ENCODE measurements at places on chromosomes 7 and 10.

DNA sequence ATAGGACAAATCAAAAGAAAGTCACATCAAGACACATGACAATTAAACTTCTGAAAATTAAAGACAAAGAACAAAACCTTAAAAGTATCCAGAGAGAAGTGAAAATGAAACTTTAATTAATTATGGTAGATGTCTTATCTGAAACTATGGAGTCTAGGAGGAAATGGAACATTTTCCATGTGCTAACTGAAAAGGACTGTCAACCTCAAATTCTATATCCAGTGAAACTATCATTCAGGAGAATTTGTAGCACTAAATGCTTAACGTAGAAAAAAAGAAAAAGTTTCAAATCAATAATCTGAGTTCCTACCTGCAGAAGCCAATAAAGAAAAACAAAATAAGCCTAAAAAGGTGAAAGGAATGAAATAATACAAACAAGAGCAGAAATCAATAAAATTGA, 33.1 kb upstream of the C10orf71 start:
- DNase-seq, result no peak

DNA sequence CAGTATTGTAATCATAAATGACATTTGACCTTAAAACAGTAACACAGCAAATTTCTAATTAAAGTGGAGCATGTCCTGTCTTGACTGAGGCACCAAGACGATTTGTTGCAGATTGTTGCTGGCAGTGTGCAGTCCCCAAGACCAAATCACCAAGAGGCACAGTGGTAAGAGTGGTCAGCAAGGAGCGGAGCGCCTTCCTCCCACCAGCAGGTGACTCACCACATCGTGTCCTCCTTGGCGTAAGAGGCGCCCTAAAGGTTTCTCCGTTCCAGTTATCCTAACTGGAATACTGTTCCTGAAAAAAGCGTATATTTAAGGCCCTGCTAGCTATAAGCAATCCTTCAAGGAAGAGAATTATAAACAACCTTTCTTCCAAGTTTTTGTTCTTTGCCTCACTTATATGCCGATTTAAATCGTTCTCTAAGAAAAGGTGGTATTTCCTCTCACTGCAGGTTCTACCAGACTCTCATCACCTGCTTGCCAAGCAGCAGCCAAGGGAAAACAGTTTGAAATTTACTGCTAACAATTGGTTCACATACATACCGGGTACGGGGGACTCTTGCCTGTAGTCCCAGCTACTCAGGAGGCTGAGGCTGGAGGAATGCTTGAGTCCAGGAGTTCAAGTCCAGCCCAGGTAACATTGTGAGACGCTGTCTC, 10.7 kb upstream of the REPIN1 start:
- DNase-seq, result no peak

- no peak for DNase-seq
Observed at GRCh38 chr7:46155367-46155766, 234.3 kb upstream of the IGFBP3 start.

DNA sequence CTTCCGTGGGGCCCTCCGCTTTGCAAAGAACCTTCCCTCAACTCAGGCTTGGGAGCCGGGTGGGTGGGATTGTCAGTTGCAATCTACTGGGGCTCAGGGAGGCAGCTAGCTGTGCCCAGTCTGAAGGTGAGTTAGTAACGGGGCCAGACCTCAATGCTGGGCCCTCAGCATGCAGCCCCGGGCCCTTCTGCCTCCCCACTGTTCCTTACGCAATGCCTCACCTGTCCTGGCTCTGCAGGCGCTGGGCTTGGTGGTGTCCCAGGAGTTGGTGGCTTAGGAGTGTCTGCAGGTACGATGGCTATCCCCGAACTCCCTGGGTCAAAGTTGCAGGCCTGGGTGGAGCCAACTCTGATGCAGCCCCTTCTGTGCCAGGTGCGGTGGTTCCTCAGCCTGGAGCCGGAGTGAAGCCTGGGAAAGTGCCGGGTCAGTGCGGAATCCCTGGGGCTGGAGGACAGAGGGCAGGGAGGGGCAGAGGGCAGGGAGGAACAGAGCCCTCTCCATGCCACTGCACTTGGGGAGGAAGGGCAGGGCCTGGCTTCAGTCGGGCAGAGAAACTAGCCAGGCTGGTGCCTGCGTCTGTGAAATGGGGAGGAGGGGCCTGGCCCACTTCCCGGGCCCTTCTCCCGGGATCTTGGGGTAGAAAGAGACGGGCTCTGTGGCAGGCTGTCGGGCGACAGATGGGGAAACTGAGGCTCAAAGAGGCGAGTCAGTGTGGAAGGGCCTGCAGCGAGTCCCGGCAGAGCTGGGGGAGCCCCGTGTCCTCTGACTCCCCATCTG, 15.0 kb downstream of the ELN start:
- DNase-seq, result no peak

DNA sequence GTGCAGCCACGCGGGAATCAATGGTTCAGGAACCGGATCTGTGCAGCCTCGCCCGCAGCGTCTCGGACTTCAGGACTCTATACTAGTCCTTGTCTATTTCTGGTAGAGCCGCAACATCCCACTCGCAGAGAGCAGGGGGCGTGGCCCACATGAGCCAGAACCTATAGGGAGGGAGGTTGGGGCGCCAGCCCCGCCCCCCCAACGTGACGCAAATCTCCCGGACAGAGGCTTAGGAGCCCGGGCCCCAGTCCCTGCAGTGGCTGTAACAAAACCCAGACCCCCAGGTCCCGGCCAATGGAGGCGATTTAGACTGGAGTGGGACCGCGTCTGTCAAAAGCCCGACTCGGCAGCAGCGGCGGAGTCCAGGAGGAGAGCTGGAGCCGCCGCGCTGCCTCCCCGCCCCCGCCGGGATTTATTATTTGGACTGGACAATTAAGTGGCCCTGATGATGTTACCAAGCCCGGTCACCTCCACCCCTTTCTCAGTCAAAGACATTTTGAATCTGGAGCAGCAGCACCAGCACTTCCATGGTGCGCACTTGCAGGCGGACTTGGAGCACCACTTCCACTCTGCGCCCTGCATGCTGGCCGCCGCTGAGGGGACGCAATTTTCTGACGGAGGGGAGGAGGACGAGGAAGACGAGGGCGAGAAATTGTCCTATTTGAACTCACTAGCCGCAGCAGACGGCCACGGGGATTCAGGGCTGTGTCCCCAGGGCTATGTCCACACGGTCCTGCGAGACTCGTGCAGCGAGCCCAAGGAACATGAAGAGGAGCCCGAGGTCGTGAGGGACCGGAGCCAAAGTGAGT, at the start of gene NKX2-3:
TSS of gene NKX2-3 (plus strand) at position 256 of the 809 bp plus-strand sequence. CDS start at position 446, 190 bp downstream.
- DNase-seq, result no peak

- DNase-seq, result no peak
Observed at GRCh38 chr10:72821606-72822005, 71.9 kb upstream of the OIT3 start.

DNA sequence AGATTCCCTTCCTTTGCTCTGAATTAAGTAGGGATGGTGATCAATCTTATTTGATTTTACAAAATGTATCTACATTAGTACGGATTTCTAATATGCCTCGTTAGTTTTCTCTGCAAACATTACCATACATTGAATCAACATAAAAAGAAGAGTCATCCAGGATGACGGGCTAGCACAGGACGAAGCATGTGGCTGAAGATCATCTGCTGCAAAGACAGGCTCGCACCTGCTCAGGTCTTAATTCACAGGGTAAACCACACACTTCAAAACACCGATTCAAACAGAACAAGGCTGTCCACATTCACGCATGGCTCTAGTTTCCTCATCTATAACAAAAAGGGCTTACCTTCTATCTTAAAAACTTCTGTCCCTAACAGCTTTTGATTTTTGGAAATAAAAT, 323.0 kb downstream of the PARD3 start:
- no peak for DNase-seq

DNA sequence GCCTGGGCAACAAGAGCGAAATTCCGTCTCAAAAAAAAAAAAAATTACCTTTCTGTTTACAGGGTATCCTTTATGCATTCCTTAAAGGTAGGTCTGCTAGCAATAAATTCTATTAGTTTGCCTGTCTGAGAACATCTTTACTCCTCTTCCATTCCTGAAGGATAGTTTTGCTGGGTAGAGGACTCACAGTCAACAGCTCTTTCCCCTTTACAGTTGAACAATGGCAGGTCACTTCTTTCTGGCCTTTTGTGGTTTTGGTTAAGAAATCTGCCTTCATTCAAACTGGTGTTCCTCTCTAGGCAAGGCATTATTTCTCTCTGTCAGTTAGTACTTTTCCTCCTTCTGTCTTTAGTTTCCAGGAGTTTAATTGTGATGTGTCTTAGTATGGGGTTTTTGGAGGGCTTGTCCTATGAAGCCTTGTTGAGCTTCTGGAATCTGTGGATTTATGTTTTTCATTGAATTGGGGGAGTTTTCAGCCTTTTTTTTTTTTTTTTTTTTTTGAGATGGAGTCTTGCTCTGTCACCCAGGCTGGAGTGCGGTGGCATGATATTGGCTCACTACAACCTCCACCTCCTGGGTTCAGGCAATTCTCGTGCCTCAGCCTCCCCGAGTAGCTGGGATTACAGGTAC, 4.8 kb upstream of the DNAAF5 start:
- DNase-seq, result no peak

GRCh38 chr10:87761892-87762291, 56.1 kb downstream of the ATAD1 start:
- peak; percentile 44 for DNase-seq

DNA sequence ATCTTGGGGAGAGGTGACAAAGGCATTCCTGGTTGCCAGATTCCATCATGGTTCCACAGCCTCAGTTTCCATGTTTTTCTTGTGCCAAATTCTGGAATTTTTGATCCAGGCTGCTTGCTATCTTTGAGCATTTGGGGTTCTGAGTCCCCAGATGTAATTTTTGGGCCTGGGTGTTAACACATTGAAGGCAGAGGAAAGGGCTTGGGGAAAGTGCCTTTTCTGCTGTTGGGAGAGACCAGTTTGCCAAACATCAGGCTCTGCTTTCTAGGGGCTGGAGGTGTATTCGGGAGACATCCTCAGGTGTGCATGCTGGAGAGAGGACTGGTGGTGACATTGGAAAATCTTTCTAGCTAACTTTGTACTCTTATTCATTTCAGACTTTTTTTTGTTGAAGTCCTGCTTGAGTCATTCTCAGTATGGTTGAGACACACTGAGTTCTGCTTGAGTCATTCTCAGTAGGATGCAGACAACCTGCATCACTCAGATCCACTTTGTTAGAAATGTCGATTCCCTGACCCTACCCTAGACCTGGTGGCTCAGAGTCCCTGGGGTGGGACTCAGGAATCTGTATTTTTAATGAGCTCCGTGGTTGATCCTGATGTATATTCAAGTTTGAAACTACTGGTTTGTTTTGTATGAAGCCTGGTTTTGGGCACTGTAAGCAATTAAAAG, 101.0 kb downstream of the LRMDA start:
- DNase-seq, result no peak

DNA sequence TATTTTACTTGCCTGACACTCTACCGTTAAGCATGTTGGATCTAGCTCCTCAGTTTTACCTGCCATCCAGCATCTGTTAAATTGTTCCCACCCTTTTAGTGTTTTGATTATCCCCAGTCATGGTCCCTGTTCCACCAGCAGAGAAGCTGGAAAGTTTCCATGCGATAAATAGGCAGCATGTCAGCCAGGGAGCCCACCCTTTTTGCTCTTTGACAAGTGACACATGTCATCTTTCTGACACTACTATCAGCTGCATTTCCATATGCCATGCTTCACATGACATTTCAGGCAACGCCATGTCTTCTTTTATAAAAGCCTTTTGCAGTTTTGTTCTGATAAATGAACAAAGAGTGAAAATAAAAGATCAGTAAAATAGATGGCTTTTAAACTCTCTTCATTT, 310.8 kb downstream of the MAGI2 start:
- DNase-seq, result no peak

DNA sequence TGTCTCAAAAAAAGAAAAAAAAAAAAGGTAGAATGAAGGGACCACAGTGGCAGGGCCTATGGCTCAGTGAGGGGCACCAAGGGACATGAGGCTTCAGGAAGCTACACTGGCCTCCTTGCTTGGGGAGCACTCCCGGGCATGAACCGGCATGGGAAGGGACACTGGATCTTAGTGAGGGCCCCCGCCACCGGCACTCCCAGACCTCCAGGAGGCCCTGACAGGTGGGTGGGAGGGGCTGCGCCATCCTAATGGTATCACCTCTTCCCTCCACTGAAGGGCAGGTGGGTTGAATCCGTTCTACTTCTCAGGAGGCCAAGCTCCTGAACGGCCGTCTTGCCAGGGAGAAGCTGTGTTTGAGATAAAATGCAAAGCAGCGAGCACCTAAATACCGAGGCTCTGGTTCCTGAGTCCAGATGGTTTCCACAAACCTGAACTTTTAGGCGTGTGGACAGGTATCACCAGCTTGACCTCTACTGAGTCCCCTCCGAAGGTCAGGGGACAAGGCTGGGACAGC, 69.8 kb downstream of the C10orf143 start:
- no peak for DNase-seq

DNA sequence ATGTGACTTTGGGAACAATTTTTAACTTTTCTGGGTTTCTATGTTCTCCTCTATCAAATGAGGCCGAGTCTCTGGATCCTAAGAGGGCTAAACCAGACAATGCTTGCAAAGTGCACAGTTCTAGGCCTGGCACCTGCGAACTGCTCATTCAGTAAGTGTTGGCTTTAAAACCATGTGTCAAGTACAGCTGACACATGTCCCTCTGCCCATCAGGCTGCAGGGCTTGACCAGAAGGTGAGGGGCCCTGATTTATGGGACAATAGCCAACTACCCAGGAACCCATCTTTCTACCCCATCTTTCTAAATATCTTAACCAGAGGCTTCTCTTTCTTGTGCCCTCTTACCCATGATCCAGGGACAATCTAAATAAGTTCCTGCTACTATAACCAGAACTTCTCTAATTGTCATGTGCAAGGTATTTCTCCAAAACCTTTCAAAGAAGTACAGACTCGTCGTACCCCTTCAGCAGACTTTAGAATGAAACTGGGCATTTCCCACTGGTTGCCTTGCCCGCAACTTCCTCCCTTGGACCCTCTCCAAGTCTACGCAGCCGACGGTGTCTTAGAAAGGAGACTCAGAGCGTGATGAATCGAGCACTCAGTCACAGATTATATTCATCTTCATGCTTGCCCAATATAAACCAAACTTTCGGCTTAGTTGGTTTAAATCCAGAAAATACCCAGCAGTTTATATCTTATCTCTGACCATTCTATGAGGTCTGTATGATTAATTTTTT, 69.8 kb upstream of the STEAP1B start:
- no peak for DNase-seq

GRCh38 chr7:20302891-20303290, 27.8 kb upstream of the ITGB8 start:
- DNase-seq, result no peak

GRCh38 chr7:133854739-133855138, 272.4 kb upstream of the LRGUK start:
- no peak for DNase-seq

GRCh38 chr10:104928734-104929133, 287.6 kb downstream of the SORCS3 start:
- no peak for DNase-seq

Measured in stimulated activated naive CD4-positive, alpha-beta T cell treated with Interleukin-2 at 50 U/mL for 16 hours (primary cell).